Anterior cingulate cortex (tissue), 58 donors: ENCODE measurements at places on chromosomes 5 and 9.

GRCh38 chr9:80605129-80605528, 1033.4 kb downstream of the TLE4 start:
- DNase-seq, result no peak

DNA sequence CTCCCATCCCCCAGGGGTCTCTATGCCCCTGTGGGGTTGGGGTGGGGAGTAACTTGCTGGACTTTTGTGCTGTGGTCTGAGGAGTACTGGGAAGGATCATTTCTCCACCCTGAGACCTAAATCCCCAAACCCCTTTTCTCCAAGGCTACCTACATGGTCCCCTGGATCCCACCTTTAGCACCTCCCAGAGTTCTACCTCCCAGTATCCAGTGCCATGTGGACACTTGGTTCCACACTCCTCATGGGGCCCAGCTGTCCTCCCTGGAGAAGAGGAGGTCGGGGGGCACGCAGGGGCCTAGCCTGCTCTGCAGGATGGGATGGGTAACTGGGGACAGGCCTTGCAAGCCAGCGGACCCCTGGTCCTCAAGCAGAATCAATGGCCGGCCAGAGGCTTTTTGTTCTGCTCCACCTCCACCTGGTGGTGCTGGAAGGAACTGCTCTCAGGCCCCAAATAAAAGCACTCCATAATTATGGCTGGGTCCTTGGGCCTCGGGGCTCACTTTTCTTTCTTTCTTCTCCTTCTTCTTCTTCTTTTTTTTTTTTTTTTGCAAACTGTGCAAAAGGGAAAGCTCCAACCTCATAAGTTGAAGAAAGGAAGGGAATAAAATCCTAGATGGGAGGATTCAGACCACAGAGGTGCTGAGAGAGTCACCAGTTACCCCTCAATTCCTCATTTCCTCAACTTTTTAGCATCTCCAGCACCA, 68.4 kb downstream of the PSD2 start:
- peak; percentile 54 for DNase-seq

GRCh38 chr9:87818308-87818707, 64.4 kb upstream of the SPATA31E1 start:
- DNase-seq, result no peak

DNA sequence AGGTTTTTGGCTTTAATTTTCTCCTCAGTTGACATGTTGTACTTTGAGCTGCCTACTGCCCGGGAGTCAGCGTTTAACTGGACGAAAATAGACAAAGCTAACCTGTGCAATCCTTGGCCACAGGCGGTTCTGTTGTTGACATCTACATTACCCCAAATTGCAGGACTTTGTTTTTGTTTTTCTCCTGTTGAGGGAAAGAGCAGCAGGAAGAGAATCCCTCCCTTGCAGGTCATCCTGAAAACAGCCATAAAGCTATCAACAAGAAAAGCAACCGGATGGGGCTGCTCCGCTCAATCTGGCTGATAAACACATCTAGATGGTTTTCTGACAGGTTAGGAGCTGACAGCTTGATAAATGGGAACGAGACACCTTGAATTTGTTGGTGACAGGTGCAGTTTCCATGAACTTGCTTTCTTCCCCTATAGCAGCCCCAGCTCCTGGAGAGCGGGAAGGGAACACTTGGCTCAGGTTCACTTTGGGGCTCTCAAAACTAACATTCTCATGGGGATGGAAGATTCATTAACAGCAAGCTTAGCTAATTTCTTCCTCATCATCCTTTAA, 331.5 kb downstream of the SLIT3 start:
- DNase-seq, result no peak

DNA sequence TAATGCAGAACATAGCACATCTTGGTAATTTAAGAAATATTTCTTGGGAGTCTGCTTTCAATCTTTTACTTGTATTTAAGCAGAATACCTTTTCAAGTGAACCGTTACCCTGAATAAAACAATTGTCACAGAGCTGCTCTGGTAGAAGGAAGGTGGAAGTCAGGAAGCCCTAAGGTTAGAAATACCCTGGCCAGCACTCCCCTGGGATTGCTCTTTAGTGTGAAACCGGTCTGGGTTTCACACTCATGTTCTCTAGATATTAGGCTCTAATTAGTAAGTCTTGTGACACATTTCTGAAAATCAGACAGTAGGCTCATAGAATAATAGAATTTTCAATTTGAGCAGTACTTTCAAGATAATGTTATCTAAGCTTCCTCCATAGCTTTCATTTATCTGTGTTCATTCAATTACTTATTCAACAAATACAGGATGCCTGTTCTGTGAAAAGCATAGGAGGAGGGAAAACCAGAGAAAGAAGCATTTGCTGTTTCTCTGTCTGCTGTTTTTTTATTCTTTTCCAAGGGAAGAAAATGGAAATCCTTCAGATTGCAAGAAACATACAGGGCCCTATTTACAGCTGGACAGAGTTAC, 825.5 kb downstream of the TLR4 start:
- no peak for DNase-seq

- DNase-seq, result no peak
Observed at GRCh38 chr5:61840361-61840760, 465.6 kb upstream of the KIF2A start.

DNA sequence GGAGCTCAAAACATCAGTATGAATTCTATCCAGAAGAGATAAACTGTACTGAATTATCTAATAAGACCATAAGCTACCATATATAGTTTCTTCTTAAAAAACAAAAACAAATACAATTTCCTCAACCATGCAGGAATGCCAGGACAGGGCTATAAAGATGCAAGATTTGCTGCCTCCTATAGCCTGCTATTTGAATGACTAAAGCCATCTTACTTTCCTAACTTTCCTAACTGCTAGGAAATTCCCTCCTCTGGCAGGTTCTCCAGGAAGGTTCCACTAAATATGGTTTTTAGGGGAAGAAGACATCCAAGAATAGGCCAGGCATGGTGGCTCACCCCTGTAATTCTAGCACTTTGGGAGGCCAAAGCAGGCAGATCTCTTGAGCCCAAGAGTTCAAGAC, 15.1 kb downstream of the KIF27 start:
- DNase-seq, result no peak

DNA sequence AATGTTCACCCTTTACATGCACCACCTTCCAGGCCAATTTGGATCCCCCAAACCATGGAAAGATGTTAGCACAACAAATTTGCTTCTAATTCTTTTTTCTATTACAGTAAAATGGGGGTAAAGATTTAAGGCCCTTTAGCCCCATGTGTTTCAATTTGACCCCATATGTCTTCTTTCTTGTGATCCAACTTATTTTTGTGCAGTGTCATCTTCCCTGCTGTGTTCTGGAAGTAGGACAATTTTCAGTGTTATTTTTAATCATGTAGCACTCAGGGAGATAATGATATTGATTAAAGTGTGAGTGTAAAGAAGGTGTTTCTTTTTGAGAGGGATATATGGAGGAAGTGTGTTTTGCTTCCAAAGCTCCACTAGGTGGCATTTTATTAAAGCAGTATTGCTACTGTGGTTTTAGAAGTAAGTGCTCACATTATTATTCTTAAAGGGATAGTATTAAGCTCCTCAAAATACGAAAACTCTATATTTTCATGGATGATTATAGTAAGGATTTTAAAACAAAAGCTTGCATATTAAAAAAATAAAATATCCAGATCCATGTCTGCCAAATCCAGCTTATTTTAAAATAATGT, 118.7 kb upstream of the ATP10B start:
- DNase-seq, result no peak

- DNase-seq, result no peak
Observed at GRCh38 chr5:146818822-146819221, 59.7 kb downstream of the PPP2R2B start.

DNA sequence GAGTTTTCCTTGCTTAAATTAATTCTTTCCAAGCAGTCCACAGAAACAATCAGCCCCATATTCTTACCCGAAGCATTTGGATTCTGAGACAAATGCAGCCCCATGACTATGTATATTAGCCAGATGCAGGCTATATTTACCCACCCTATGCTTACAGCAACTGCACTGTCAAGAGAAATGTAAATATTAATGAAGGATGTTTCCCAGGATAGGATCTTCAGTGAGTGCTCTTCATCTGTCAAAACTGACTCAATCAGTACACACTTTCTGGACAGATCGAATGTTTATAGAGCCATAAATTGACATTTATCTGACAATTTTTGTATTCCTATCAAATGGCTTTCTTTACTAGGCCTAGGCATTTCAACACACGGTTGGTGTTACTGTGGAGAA, 725.3 kb upstream of the SEMA6A start:
- DNase-seq, result no peak

GRCh38 chr9:93665637-93666438, 89.5 kb downstream of the PHF2 start:
- DNase-seq, result no peak

DNA sequence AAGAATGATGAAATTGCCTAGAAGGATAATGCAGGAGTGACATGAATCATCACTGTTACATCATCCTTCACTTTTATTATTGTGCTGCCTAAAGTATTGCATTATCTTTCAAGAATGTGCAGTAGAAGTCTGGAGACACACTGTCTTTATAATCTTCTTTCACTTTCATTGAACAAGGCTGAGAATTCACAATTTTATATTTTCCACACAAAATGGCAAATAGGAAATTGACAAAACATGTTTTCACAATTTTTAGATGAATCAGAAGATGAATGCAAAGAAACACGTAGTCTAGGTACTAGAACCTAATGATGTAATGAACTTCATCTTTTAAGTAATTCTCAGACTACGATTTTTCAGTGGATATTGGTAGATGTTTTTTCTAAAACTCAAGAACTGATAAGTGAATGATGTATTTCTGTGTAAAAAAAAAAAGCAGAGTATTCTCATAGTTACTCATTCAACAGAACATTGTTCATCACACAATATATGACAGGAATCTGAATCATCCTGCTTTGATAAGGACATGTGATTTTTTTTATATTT, 131.5 kb upstream of the GRHPR start:
- DNase-seq, result no peak

GRCh38 chr9:10050016-10050415, 562.8 kb downstream of the PTPRD start:
- DNase-seq, result no peak

DNA sequence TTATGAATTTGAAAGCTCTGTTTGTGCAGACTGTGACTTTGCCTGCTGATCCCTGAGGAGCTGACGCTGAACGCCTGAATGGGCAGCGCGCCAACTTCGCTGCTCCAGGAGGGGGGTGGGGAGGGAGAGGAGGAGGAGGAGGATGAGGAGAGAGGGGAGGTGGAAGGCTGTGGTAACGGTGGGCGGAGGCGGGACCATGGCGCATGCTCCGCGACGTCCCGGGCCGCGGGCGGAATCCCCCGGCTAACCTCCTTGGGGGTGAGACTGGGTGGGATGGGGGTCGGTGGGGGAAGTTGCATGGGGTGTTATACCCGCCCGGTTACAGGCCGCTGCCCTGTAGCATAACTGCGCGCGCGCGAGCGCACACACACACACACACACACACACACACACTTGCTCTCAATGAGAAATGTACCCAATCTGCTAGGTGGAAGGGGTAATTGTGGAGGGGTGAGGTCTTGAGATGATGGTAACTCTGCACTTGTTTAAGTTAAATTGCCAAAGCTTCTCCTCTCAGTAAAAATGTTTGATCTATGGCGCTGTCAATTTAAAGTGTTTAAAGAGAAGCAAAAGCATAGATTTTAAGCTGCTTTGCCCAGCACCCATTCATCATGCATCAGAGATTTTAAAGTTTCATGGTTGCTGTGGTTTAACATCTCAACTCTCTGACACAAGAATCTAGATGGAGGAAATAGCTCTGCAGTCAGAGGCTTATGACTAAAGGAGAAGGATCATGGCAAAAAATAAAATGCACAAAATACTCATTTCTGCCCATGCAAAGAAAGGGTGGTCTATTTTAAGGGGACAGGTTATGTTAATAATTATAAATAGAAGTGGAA, 76.6 kb upstream of the TBCA start:
- DNase-seq, result peak; percentile 58

GRCh38 chr9:87292449-87293191, 205.0 kb upstream of the DAPK1 start:
- DNase-seq, result no peak

GRCh38 chr5:118430076-118430475, 558.3 kb downstream of the DTWD2 start:
- DNase-seq, result no peak

DNA sequence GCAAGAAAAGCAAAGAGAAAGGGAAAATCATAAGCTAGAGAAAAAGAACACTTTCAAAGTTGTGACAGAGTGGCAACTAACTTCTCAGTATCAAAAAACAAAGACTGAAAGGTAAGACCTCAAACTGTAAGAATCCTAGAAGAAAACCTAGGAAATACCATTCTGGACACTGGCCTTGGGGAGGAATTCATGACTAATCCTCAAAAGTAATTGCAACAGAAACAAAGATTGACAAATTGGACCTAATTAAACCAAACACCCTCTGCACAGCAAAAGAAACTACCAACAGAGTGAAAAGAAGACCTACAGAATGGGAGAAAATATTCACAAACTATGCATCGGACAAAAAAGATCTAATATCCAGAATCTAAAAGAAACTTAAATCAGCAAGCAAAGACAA, 79.1 kb downstream of the FEM1C start:
- no peak for DNase-seq

DNA sequence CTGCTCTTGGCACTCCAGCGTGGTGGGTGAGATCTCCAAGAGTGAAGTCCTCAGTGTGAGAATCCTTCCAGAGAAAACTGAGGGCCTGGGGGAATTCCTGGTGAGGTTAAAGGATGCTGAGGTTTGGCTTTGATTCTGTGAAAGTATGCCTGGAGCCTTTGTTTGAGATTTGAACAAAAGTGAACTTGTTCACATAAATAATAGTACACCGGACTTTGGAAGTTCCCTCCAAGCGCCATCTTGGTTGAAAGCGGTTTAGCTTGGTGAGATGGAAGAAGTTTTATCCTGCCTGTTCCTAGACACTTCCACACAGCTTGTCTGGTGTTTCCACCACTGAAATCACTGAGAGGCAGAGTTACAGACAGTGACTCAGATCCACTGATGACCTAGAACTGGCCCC, 286.4 kb downstream of the NTRK2 start:
- DNase-seq, result no peak

DNA sequence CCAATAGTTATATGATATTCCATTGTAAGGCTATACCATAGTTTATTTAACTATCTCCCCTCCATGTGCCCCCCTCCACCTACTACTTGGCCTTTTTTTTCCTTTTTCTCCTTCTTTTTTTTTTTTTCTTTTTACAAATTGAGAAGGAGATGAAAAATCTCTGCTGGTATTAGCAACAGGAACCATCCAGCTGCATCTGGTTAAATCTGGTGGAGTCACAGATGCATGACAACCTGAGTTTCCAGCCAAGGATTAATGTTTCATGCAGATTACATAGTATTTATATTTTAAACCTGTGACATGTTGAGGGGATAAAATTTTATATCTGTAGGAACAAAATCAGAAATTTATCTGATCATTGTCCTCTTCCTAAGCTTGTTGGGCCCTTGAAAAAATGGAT, 128.5 kb upstream of the IQGAP2 start:
- DNase-seq, result no peak
